Activated CD4-positive, alpha-beta T cell treated with anti-CD3 and anti-CD28 coated beads, Interleukin-10, Interleukin-2, amounts not matched to agents 100 ng/mL and 50 ng/mL, durations not matched to agents 16 hours and 8 hours (primary cell): ENCODE measurements at places on chromosomes 11 and 22.

DNA sequence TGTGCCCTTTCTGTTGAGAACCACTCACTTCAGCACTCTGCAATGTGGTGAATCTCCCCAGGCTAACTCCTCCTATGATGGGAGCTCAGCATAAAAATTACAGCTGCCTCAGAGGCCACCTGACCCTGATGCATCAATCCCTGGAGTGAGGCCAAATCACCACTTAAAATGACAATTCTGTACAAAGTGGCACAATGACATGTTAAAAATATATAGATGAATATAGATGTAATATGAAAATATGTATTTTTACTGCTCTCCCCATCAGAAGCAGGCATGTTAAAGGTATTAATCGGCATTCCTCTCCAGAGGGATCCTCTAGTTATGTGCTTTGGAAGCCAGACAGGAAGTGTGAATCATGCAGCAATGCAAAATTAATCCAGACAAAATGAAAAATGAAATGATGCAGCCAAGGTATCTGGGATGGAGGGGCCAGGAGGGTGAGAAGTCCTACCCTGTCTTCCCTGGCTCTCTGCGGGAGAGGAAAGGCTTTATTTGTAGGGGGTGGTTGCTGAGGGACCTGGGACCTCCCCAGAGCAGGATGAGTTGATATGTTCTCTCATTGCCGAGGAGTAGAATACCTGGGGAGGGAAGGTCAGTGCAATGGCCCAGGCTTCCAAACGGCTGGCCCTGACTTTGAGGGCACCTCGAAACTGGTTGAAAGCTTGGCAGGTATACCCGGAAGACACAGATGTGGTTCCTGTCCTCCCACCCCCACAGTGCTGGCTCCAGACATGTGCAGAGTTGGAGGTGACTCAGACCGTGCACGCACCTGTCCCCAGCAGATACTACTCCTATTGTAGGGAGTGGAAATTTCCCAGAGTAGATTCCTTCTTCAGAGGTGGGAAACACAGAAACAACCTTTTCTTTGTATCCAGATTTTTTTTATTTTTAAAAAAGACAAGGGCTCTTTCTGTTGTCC is 347.9 kb upstream of the NCAM1 start:
- no peak for DNase-seq

DNA sequence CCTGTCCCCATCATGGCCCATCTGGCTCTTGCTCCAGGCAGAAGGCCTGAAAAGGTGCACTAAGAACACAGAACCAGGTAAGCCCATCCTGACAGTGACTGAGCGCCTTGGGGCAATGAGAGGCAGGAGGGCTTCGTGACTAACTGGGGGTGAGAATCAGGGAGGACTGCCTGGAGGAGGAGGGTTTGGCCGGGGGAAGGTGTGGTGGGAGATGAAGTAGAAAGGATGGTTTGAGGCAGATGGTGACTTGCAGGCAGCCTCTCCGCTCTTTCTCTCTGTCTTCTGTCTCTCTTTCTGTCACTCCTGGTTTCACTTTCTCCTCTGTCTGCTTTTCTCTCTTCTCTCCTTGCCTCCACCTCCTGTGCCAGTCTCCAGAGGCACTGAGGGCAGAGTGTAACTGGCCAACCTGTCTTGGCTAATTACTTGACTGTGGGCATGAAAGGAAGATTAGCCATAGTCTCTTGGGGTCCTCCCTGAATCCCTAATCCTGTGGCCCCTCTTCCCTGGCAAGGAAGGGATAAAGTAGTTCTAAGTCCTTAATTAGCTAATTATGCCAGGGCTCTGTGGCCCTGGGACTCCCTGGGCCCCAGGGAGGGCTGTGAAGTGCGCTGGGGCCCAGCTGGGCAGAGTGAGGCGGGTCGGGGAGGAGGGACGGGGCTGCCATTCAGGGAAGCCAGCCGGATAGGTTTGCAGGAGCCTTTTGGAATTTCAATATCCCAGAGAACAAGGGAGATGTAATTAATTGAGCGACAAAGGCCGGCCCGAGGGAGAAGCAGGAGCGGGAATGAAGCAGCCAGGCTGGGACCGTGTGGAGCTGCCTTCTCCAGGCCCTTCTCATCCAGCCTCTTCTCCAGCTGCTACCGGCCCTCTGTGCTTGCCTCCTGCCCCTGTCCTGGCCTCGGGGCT is 61.1 kb downstream of the CACNA1I start:
- DNase-seq = peak; percentile 25

DNA sequence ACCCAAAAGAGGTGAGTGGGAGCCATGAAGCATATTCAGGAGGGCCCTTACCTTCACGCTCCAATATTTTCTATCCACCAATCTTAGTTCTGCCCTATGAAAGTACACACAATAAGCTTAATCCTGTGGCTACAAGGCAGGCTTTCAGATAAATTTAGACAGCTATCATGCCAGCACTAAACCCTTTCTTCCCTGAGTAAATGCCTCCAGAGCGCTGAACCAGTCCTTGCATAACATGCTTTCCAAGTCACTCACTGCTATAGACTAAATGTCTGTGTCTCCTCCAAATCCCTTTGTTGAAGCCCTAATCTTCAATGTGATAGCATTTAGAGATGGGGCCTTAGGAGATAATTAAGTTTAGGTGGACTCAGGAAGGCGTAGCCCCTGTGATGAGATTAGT is 50.3 kb upstream of the FIBIN start:
- DNase-seq = no peak

GRCh38 chr11:97977726-97978125 is 1043.0 kb upstream of the CNTN5 start:
- DNase-seq = no peak

- no peak for DNase-seq
Observed at GRCh38 chr11:114604179-114604813, 8.7 kb upstream of the NXPE4 start.

DNA sequence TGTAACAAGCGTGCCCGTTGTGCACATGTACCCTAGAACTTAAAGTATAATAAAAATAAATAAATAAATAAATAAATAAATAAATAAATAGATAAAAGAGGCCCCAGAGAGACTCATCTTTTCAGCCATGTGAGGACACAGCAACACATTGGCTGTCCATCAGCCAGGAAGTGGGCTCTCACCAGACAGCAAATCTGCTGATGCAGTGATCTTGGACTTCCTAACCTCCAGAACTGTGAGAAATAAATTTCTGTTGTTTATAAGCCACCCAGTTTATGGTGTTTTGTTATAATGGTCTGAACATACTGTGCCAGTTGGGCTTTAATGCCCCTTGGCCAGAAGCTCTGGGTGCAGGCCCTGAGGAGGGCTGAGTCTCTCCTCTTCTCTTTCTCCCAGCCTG is 42.2 kb upstream of the CD44 start:
- DNase-seq = no peak

DNA sequence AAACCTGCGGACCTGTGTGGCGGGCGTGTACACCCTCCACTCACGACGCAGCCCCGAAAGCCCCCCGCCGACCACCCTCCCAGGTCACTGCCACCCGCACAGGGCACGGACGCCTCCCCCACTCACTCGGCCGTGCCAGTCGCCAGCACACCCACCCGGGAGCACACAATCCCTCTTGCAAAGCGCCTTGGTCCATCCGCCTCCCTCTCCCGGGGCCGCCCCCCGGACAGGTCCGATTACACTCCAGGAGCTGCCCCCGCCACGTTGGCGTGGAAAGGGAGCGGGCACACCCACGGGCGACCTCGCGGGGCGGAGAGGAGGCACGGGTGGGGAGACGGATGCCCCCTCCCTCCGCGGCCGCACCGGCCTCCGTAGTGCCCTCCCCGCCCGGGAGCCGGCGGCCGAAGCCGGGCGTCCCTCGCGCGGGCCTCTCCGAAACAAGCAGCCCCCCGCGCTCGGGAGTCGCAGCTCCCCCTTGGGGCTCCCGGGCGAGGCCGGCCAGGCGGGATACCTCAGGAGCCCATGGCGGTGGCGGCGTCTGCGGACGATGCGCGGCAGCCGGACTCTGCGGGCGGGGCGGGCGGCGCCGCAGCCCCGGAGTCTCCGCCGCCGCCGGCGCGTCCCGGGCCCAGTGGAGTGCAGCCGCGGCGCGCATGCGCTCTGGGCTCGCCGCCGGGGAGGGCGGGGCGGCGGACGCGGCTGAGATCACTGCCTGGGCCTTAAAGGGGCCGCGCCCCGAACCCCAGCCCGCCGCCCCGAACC is at the start of gene TMEM184B:
TMEM184B (minus strand) TSS at position 638 of the 762 bp plus-strand sequence. CDS start 25,049 bp downstream, outside the sequence.
- DNase-seq = peak; percentile 87

DNA sequence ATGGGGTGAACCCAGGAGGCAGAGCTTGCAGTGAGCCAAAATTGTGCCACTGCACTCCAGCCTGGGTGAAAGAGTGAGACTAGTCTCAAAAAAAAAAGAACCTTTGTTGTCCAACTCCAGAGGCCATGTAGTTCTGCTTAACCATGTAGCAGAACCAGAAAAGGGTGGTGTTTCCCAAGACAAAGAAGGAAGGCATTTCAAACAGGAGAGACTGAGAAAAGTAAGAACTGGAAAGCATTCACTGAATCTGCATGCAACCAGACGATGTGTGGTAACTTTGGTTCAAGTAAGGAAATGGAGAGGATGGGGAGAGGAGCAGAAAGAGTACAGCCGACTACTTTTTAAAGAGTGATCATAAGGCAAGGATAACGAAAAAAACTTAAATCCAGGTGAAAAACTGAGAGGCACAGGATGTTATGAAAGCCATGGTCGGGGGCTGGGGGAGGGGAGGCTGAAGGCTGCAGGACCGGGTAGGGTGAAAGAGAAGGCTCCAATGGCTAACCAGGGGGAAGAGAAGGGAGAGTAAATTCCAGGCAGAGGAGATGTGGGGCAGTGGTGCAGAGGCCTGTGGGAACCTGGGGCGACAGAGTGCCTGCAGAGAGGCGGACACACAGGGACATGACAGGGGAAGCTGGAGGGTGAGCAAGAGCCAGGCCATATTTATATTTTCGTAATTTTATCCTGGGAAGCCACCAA is 48.8 kb downstream of the MAPK1 start:
- no peak for DNase-seq

DNA sequence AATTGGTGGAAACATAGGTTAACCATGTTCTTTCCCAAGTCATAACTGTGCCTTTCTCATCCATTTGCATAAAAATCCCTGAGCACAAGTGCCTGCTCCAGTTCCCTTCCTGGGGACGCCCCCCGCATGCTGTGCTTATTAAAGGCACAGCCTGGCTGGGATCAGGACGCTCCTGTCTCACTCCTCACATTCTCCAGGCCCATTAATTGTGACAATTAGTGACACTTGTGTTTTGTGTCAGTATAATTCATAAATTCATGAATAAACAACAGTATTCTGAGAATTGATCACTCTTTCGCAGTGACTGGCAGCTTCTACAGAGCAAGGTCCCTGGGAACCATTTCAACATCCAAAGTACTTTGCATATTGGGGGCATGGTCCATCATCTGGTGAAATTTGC is 1354.4 kb downstream of the TBC1D22A start:
- no peak for DNase-seq

DNA sequence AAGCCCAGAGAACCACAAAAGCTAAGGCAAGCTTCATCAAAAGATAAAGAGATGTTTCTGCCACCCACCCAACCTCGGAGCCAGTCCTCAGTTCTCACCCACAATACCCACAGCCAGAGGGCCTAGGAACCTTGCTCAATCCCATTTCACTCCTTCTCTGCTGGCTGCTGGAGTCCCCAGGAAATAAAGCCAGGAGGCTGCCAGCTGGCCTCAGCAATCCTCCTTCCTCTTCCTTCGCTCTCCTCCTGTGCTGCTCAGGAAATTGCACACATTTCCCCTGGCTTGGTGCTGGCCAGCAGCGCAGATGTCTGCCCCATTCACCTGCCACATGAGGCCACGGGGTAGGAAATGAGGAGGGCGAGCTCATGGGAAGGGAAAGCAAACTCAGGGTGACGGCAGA is 91.8 kb upstream of the LDLRAD3 start:
- DNase-seq = no peak

DNA sequence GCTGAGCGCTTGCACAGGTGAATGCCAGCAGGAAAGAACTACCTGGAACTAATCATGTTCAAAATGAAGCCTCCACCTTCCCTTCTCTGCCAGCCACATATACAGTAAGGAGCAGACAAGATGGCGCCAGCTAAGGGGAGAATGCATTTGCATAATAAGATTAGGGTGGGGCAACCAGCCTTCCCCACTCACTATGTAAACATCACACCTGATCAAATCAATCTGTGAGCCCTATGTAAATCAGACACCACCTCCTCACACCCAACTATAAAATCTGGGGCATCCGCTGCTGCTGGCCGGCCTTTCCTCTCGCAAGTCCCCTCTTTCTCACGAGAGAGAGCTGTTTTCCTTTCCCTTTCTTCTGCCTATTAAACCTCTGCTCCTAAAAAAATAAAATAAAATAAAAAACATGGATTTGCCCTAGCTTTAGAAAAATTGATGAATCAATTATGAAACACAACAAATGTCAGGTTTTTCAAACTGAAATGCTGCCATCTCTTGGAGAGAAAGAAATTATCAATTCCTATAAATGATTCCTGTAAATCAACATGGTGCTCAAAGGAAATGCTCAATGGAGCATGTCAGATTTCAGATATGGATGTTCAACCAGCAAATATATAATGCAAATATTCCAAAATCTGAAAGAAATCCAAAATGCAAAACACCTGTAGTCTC is 108.9 kb downstream of the SGSM3 start:
- DNase-seq = no peak

- no peak for DNase-seq
Observed at GRCh38 chr11:73372375-73372993, 3.7 kb upstream of the RELT start.
